Mammary microvascular endothelial cell (primary cell): ENCODE measurements at places on chromosomes 16 and 17. TPM values are rescaled to one million over a fixed set of nuclear protein-coding genes. Genes with fewer than 3 reads are reported as not detected.

Gene SSTR5
- not detected in 2 replicates for total RNA-seq

Gene PLD6
- total RNA-seq, result 2.5 and 5.2 TPM in 2 replicates

Gene SGSH
- 29.5 and 45.0 TPM in 2 replicates for total RNA-seq

Gene TBC1D3B
- 3.2 TPM in 1 of 2 replicates, not detected in the other for total RNA-seq

Gene NPTX1
- 0.15 and 0.33 TPM in 2 replicates for total RNA-seq

Gene NR1D1
- 0.87 and 1.7 TPM in 2 replicates for total RNA-seq

Gene KRT17
- 0.94 TPM in 1 of 2 replicates, not detected in the other for total RNA-seq

Gene ZG16
- total RNA-seq, result not detected in 2 replicates

Gene GPR179
- total RNA-seq, result not detected in 2 replicates

Gene SALL1
- total RNA-seq, result not detected in 2 replicates

Gene TUBD1
- total RNA-seq, result 4.1 and 8.2 TPM in 2 replicates

Gene RAMP2
- total RNA-seq, result 9.6 and 14.4 TPM in 2 replicates

Gene WNT3
- 0.59 and 0.87 TPM in 2 replicates for total RNA-seq

Gene COX6A2
- not detected in 2 replicates for total RNA-seq

Gene CRHR1
- not detected in 2 replicates for total RNA-seq
